ENCODE measurements at places on chromosomes 6 and 20.

GRCh38 chr6:106525107-106525881 lies 104.0 kb downstream of the RTN4IP1 start:
- DNase-seq: peak; percentile 43

DNA sequence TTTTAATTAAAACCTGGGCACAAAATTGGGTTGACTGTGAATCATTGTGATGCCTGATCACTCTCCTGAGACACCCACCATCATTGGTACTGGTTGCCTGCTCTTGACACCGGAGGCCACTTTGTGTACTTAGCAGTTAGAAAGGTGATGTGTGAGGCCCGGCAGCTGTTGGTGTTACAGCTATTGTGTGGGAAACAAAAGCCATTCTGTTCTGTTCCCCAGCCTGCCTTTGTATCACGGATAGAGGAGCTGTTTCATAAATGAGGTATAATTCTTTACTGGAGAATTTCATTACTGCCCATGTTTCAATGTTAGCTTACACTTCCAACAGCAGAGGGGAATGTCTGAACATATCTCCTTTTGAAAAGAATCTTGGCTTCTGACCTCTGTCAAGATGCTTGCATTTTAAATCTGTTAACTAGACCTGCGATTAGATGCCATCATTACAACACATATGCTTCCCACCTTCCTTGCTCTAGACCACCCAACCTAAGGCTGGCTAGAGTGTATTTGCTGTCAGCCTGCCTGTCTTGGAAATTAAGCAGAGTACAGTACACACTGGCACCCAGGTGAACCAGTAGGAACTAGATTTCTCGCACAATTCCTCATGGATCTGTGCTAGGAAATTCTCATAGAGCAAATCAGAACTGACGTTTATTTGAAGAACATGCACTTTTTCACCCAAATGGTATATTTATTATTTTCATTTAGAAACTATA lies 142.4 kb upstream of the INSM1 start:
- no peak for DNase-seq

DNA sequence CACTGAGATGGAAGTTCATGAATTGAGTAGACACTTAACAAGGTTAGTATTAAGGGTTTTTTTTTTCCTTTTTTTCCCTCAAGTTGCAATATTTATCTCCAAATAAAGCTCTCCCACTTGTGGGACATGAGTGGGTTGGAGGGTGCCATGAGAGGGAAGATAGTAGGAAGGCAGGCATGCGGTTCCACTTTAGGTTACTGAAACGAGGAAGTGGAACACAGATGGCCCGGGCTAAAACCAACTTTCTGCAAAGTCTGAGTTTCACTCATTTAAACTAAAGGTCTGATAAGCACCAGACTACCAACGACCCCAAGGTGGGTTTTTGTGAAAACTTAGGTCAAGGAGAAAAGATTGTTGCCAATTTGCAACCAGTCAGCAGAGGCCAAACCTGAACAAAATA lies 42.2 kb downstream of the TBC1D7 start:
- no peak for DNase-seq

GRCh38 chr6:155521719-155522118 lies 66.1 kb upstream of the NOX3 start:
- no peak for DNase-seq

GRCh38 chr6:43923376-43924221 lies 153.6 kb downstream of the VEGFA start:
- no peak for DNase-seq

DNA sequence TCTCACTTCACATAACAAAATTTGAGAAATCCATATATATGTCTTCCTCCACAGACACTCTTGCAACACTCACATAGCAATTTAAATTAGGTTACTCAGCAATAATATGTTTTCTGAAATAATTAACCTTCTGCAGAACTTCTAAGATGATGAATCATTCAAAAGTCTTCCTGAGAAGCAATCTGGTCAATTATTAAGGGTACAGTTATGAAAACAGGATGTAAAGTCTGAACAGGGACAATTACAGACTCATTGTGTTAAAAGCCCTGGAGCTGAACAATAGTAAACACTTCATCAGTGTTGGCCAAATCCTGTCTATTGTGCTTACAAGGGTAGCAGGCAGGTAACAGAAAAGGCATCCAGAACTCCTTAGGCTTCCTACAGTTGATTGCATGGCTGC lies 75.4 kb downstream of the FILIP1 start:
- no peak for DNase-seq

DNA sequence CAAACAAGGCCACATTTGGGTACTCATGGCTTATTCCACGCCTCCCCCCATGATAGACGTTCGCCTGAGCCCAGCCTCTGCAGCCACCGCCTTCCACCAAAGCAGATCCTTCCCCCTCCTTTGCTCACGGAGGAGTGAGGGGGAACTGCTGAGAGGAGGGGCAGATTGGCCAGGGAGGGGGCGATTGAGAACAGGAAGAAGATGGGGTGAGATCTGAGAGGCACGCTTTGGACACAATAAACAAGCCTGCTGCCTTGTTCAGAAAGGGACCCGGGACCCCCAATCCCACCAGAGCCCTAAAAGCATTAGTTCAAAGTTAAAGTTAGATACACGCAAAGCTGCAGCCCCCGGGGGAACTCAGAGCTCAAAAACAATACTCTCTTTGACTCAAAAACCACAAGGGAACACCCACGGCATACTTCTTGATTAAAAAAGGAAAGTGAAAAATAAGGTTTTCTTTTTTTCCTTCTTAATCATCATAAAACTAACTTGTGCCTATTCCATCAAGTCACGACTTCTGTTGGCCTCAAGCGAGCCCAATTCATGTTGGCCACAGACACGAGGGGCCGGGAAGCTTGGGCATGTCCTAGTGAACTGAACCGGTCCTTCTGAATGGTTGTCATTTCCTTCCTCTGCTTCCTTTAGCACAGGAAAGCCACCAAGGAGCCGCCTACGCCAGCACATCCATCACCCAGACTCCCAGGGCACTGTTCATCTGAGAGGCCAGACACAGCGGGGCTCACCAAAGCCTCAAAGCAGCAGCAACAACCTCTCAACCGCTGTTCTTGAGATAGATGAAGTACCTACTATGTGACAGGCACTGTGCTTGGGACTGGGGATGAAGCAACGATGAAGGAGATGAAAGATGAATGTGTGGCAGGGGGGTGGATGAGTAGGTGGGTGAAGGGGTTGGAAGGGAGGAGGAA lies 44.7 kb downstream of the NFATC2 start:
- peak; percentile 81 for DNase-seq

- no peak for DNase-seq
These were observed 19.5 kb upstream of the FAM8A1 start for GRCh38 chr6:17580518-17581048.

GRCh38 chr6:43927532-43928210 lies 157.7 kb downstream of the VEGFA start:
- no peak for DNase-seq

GRCh38 chr6:114941078-114941477 lies 598.3 kb upstream of the HS3ST5 start:
- no peak for DNase-seq

- DNase-seq: no peak
These were observed 22.7 kb downstream of the MTCL3 start for GRCh38 chr6:127496471-127496870.

- DNase-seq: no peak
These were observed 26.2 kb downstream of the CCDC167 start for GRCh38 chr6:37473364-37474095.

- DNase-seq: no peak
These were observed 176.2 kb downstream of the KLHL32 start for GRCh38 chr6:97100696-97101095.

GRCh38 chr6:26400626-26401025 lies 1.4 kb upstream of the BTN3A1 start:
- no peak for DNase-seq

DNA sequence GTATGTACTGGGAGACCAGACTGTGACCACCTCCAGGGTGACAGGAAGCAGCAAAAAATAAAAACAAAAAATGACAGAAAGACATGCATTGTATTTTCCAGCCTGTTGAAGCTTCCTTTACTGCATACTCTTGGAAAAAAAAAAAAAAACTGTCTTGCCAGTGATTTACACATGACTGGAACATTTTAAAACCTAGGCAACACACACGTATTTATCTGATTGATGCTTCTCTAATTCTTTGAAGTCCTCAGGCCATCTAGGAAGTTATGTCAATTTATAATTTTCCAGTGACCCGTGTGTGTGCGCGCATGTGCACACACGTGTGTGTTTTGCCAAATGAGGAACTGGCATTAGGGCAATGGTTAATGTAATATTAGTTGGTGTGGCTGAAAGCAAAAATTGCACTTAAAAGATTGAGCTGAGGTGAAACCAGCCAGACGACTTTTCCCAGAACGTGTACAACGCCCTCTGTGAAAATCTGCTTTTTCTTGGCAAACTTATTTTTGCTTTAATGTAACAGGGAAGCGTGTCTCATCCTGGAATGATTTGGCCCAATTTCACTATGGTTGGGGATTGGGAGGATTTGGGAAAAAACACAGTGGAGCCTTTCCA lies 315.2 kb downstream of the TFAP2A start:
- DNase-seq: no peak

DNA sequence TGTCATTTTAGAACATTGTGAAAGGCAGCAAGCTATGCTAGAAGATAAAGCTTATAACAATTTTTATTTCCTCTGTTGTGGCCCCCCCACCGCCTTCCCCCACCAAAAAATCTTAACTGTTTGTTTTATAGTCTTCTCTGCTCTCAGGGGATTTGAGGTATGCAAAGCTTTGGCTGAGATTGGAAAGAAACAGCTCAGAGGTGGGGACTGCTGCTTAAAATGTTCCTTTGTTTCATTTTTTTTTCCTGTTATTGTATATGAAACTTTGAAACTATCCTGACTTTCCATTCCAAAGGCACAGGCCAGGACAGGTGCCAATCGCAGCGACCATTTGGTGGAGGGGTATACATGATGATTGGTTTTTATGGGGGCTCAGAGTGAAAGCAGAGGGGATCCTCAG lies 114.7 kb upstream of the PHACTR1 start:
- no peak for DNase-seq

- no peak for DNase-seq
These were observed 42.4 kb downstream of the HDDC2 start for GRCh38 chr6:125259354-125259736.

DNA sequence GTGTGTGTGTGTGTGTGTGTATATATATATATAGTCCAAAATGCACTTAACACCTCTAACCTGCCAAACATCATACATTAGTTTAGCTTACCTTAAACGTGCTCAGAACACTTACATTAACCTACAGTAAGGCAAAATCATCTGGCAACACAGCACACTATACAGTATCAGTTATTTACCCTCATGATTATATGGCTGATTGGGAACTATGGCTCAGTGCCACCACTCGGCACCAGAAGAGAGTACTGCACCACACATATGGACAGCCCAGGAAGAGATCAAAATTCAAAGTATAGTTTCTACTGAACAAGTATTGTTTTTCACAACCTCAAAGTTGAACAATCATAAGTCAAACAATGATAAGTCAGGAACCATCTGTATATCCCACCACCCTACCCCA lies 59.8 kb downstream of the FAXC start:
- DNase-seq: no peak

GRCh38 chr6:92922216-92922806 lies 497.0 kb downstream of the EPHA7 start:
- no peak for DNase-seq

GRCh38 chr6:23692184-23692583 lies 433.8 kb upstream of the NRSN1 start:
- DNase-seq: no peak

- DNase-seq: peak; percentile 8
These were observed 85.0 kb downstream of the CDC40 start for GRCh38 chr6:110265273-110265672.

DNA sequence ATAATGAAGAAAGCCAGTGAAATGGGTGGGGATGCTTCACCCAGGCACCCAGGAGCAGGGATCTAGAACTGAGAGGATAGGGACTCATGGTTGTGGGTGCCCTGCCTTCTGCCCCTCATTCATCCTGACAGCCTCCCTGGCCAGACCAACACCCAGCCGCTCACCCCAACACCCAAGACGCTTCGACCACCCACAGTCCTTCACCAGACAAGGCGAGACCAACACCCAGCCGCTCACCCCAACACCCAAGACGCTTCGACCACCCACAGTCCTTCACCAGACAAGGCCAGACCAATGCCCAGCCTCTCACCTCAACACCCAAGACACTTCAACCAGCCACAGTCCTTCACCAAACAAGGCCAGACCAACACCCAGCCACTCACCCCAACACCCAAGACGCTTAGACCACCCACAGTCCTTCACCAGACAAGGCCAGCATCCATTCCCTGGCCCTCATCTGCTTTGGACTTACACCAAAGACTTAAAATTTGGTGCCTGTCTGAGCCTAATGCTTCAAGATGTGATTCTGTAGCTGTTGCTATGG lies 131.5 kb downstream of the ANKRD60 start:
- DNase-seq: no peak

DNA sequence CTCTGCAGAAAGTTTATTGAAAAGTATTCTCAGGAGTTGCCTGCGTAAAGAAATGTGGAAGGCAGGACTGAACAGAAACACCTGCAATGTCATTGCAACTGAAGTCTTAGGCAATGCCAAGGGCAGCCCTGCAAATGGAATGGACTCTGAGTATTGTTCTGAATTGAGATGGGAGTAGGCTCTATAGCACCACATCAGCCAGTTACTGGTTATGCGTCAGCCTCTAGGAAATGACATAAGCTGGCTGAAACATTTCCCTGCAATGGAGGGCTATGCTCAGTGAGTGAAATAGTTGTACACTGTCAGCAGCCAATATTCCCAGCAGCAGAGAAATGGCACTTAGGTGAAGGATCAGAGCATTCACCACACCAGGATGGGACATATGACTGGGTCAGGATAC lies 13.8 kb upstream of the GJE1 start:
- no peak for DNase-seq

GRCh38 chr6:145112711-145113148 lies 622.6 kb downstream of the EPM2A start:
- DNase-seq: no peak

DNA sequence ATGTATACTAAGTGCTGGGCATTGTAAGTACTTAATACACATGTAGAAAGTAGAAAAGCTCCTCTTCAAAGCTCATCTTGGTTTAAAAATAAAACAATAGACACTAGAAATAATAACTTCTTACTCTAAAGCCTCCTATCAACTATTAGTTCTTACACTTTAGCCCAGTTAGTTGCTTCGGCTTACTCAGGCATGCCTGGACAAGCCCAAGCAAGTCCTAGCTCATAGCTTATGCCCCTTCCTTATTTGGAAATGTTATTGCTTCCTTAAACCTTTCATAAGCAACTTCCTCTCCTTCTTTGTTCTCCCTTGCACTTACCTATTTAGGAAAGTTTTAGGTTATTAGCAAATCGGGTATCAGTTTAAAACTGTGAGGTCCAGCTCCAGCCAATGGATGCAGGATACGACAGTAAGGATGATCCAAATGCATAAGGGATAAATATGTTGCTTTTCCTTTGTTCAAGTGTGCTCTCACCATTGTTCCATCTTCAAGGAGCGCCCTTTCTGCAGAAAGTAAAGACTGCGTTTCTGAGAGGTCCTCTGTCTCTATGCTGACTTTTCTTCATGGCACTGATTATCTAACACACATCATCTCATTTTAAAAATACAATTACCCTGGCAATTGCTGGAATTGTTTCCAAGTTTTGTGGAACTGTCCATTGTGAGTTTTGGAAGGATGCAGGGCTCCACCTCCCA lies 12.3 kb downstream of the TMEM30A start:
- DNase-seq: no peak
